ENCODE measurements at places on chromosomes 6 and 20.

- DNase-seq = no peak
Observed at GRCh38 chr6:112370946-112371345, 23.8 kb downstream of the RFPL4B start.

DNA sequence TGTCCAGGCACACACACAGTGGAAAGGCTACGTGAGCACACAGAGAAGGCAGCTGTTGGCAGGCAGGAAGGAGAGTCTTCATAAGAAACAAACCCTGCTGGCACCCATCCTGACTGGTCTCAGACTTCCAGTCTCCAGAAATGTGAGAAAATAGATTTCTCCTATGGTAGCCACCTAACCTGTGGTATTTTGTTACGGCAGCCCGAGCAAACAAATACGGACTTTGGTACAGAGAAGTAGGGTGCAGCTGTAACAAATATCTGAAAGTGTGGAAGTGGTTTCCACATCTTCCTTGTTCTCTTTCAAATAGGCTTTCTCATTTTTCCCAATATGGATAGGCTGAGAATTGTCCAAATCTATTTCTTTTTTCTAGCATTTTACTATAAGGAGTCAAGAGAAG lies 94.6 kb downstream of the ADGB start:
- no peak for DNase-seq

- no peak for DNase-seq
Observed at GRCh38 chr20:1800180-1800579, 95.0 kb upstream of the SIRPA start.

DNA sequence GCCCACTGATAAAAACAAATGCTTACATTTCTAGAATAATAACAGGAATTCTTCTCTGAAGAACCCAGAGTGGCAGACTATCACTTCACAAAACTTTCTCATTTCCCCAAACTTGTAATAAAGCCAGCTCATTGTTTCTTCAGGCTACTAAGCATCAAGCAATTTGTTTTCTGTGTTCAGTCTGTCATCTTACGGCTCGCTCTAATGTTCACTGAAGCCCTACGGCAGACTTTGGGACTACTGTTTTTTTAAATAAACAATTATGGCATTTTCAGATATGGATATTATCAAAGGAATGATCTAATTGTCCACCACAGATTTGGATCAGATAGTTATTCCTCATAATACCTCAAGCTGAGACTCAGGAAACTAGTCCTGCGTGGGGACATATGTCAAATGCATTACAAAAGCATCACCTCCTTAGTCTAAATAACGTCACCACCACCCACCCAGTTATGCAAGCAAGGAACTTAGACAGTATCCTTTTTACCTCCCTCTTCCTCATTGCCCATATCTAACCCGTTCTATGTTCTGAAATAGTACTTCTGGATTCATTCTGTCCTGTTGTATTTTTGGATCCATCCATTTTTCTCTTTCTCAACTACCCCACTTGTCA lies 415.1 kb downstream of the PLCB1 start:
- no peak for DNase-seq

DNA sequence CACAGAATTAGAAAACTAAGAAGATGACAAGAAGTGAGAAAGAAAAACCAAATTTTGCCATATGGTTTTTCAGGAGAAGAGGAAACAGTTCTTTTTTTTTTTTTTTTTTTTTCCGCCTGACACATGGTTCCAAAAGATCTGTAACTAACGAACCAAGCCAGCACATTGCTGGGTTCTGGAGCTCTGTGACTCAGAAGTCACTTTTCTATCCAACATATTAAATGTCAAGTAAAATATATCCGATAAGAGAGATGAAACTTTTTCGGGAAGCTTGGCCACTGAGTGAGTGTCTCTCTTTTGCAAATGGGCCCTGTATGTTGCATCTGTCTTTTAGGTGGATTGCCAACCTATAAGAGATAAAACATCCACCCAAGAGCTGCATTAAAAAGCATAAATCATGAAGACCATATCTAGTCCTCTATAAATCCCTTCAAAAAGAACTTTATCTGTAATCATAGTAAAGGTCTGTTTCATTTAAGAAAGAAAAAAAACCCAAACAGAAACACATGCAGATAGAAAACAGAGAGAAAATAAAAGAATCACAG lies 4.6 kb downstream of the METTL24 start:
- no peak for DNase-seq

DNA sequence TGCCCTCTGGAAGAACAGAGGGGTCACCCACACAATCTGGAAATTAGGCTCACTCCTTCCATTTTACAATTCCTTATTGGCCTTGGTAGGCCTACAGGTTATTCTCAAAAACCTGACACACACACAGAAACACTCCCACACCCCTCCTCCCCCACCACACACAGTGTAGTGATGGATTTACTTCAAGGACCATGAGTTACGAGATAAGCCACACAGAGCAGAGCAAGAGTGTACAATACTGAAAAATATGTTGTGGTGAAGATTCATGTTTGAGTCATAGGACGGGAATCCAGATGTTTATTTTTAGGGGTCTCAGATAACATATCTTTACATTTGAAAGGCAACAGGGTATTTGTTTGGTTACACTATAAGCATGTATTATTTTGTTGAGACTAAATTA lies 291.9 kb downstream of the PLCB1 start:
- no peak for DNase-seq

DNA sequence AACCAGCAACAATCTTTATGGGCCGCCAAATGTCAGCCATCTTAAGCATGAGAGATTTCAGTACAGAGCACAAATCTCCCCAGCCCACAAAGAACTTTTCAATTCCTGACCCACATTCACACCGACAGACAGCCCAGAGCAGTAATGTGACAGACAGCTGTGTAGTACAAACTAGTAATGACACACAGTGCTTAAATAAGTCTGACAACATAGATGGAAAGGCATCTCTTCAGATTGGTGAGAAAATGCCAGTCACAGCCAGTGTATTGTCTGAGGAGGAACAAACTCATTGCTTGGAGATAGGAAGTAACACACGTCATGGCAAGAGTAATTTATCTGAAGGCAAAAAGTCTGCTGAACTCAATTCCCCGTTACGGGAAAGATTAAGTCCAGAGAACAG lies 36.0 kb downstream of the KIZ start:
- no peak for DNase-seq

GRCh38 chr6:151242420-151242861 lies 2.7 kb downstream of the AKAP12 start:
- no peak for DNase-seq

GRCh38 chr6:170221753-170222400 lies 69.0 kb downstream of the DLL1 start:
- no peak for DNase-seq

GRCh38 chr6:116511424-116512110 lies at the start of gene CALHM5:
Gene CALHM5 (plus strand): TSS chr6:116511639. CDS start chr6:116511697, 58 bp downstream.
- no peak for DNase-seq

DNA sequence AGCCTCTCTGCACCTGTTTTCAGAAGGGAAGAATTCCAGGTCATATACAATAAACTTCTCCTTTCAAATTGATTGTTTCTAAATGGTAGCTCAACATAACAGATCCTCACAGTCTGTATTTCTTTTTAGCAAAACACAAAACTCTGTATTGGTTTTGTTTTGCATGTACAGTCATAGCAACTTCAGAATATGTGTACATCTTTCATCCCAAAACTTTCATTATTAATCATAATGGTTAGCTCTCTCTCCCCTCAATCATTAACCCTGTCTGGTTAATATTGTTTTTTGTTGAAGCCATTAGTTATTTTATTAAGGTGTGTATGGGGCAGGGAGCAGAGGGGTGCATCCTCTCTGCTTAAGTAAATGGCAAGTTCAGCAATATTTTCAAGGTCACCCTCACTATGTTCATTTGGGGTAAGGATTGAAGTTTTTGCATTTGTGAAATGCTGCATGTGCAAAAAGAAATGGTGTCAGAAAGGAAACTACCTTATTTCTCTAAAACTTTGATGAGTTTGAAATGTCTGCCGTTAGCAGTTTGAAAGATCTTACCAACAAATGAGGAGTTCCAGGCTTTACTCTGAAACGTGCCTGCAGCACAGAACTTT lies 136.8 kb upstream of the BTBD3 start:
- no peak for DNase-seq

DNA sequence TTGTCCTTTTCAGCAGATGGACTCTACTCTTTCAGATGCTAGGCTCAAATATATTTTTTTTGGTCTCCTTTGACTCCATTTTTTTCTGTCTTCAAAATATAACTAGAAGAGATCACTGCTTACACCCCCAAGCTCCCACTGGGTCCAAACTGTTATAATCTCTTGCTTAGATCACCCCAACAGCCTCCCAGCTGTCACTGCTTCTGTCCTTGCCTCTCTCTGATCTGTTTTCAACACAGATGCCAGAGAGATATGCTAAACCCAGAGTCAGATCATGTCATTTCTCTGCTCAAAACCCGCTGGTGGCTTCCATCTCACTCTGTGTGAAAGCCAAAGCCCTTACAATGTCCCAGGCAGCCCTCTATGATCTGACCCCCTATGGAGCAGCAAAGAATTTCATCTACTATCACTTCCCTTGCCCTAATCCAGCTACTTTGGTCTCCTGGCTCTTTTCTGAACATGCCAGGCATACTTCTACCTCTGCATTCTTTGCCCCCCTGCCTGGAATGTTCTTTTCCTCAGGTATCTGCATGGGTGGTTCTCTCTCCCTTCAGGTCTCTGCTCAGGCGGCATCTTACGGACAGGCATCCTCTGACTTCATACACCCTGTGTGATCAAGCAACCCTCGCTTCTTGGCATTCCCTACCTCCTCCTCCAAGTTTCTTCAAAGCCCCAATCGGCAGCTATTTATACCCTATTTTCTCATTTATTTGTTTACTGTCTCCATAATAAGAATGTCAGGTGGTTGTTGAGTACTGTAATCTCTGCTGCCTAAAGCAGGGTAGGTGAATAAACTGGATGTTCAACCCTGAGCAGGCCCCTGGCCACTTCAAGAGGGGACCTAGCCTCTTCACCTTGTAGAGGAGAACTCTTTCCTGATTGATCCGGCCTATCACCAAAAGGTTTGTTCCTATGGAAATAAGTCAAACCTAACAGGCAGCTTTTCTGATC lies 43.6 kb upstream of the SLC4A11 start:
- DNase-seq = no peak

DNA sequence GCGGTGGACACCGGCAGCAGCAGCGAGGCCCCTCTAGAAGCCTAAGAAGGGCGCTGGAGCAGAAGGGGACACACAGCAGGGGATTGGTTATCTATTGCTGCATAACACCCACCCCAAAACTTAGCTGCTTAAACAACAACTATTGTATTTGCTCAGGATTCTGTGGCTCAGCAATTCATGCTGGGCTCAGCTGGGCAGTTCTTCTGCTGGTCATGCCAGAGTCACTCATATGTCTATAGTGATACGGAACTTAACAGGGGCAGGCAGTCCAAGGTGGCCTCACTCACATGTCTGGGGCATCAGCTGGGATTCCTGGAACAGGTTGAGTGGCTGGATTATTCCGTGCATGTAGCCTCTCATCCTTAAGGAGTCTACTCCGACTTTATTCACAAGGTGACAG lies 17.6 kb upstream of the PPP1R16B start:
- DNase-seq = no peak

GRCh38 chr6:168016721-168017525 lies 19.5 kb downstream of the KIF25 start:
- DNase-seq = no peak

DNA sequence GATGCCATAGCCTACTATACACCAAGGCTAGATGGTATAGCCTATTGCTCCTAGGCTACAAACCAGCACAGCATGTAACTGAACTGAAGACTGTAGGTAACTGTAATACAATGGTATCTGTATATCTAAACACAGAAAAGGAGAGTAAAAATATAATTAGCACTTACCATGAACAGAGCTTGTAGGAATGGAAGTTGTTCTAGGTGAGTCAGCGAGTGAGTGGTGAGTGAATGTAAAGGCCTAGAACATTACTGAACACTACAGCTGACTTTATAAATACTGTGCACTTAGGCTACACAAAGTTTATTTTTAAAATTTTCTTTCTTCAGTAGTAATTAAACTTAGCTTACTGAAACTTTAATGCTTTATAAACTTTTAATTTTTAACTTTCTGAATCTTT lies 129.5 kb downstream of the BTBD9 start:
- DNase-seq = no peak

DNA sequence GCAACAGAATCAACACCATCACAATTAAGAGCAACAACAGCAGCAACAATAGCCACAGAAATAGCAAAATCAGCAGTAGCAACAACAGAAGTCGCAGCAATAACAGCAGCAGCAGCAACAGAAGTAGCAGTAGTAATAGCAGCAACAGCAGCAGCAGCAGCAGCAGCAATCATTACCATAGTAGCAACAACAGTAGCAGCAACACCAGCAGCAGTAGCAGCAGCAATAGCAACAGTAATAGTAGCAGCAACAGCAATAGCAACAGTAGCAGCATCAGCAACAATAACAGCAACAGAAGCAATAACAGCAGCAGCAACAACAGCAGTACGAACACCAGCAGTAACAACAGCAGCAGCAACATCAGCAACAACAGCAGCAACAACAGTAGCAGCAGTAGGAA lies 39.8 kb downstream of the SLC22A2 start:
- no peak for DNase-seq

DNA sequence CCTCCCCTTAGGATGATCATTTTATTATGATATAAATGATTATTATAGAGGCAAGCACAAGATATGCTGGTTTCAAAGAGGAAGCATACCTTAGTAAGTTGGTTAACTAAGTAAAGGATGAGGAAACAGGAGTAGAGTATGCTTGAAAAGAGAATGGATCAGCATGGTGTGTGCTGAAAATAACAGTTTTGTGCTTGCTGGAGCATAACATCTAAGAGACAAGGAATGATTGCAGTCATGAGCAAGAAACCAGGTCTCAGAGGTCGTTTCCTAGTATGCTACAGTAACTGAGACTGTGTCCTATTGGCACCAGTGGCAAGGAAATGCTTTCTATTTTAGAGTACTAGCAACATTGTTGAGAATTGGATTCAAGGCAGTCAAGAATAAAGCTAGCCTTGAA lies 34.1 kb downstream of the CDC40 start:
- no peak for DNase-seq

GRCh38 chr6:128365520-128366160 lies 154.8 kb downstream of the PTPRK start:
- DNase-seq = no peak

GRCh38 chr6:16389642-16390041 lies 151.3 kb downstream of the GMPR start:
- DNase-seq = no peak

GRCh38 chr6:155580904-155581303 lies 125.3 kb upstream of the NOX3 start:
- no peak for DNase-seq

DNA sequence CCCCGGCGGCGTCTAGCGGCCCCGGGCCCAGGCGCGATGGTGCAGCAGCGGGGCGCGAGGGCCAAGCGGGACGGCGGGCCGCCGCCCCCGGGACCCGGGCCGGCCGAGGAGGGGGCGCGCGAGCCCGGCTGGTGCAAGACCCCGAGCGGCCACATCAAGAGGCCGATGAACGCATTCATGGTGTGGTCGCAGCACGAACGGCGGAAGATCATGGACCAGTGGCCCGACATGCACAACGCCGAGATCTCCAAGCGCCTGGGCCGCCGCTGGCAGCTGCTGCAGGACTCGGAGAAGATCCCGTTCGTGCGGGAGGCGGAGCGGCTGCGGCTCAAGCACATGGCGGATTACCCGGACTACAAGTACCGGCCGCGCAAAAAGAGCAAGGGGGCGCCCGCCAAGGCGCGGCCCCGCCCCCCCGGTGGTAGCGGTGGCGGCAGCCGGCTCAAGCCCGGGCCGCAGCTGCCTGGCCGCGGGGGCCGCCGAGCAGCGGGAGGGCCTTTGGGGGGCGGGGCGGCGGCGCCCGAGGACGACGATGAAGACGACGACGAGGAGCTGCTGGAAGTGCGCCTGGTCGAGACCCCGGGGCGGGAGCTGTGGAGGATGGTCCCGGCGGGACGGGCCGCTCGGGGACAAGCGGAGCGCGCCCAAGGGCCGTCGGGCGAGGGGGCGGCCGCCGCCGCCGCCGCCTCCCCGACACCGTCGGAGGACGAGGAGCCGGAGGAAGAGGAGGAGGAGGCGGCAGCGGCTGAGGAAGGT lies 715 bp downstream of the SOX12 start:
- no peak for DNase-seq
